ENCODE measurements at places on chromosomes 3 and 15.

GRCh38 chr3:188232656-188233055, 78.7 kb downstream of the LPP start:
- peak overlapping the region; percentile 67 for H3K27ac ChIP-seq
- peaks cover 23% of the 10 kb centered on the region for H3K36me3 ChIP-seq
- H3K4me1 ChIP-seq: peaks cover 43% of the 10 kb centered on the region
- no peak for DNase-seq

DNA sequence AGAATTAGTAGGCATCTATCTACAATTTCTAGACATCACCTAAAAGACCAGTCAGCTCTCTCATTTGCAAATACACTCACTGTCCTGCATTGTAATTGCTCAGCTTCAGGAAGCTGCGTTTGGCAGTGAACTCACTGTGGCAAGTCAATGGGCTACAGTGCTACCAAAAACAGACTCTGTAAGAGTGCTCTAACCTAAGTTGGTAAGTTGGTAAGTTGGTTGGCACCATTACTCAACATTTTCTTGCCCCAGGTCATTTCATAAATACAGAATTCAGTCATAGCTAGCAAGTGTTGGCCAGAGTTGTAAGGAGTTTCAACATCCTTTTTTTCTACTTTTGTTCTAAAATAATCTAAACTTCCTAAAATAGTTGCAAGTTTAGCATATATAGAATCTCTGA, 466.3 kb downstream of the NAALADL2 start:
- no peak overlapping the region for H3K4me3 ChIP-seq
- H3K4me1 ChIP-seq: no peaks in the 10 kb centered on the region
- H3K36me3 ChIP-seq: no peaks in the 10 kb centered on the region
- no peak overlapping the region for H3K27ac ChIP-seq

- no peak overlapping the region for H3K4me3 ChIP-seq
- no peaks in the 10 kb centered on the region for H3K27me3 ChIP-seq
- H3K27ac ChIP-seq: no peak overlapping the region
- no peaks in the 10 kb centered on the region for H3K4me1 ChIP-seq
- no peaks in the 10 kb centered on the region for H3K36me3 ChIP-seq
These were observed 1074.8 kb upstream of the ALCAM start for GRCh38 chr3:104291878-104292277.

DNA sequence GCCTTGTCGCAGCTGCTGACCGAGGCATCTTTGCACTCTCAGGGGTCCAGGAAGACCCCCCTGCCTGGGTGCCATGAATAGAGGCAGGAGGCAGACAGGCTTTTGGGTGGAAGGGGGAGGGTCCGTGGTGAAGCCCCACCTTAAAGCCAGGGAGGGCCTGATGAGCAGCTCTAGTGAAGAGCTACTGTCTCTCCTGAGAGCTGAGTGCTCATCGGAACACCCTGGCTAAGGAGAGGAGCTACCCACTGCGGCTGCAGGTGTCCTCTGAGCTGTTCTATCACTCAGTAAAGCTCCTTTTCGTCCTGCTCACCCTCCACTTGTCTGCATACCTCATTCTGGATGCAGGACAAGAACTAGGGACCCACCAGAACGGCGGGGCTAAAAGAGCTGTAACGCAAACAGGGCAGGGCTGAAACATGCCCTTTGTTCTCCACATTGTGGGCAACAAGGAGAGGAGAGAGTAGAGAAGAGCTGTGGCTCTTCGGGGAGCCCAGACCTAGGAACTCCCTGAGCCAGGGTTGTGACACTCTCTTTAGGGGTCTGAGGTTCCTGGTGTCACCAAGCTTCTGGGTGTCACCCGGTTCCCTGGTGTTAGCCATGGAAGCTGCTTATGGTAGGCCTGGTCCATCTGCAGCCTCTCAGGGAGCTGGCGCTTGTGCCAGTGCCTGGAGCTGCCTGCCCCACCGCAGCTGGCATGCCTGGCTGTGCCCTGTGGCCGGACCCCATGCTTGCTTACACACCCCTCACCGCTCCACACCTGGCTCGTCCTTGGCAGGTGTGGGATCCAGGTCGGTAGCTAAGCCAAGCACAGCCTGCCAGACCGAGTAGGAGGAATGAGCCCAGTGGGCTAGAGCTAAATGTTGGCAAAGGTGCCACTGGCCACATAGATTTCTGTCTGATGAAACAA, 26.2 kb upstream of the TFG start:
- no peaks in the 10 kb centered on the region for H3K27me3 ChIP-seq
- H3K27ac ChIP-seq: no peak overlapping the region
- H3K4me1 ChIP-seq: no peaks in the 10 kb centered on the region
- no peak overlapping the region for H3K4me3 ChIP-seq
- no peak for DNase-seq
- H3K36me3 ChIP-seq: no peaks in the 10 kb centered on the region

- H3K4me1 ChIP-seq: peaks cover 23% of the 10 kb centered on the region
- no peaks in the 10 kb centered on the region for H3K36me3 ChIP-seq
- H3K4me3 ChIP-seq: no peak overlapping the region
- no peak overlapping the region for H3K27ac ChIP-seq
- H3K27me3 ChIP-seq: no peaks in the 10 kb centered on the region
These were observed 166.8 kb upstream of the LRTM1 start for GRCh38 chr3:55094676-55095075.

DNA sequence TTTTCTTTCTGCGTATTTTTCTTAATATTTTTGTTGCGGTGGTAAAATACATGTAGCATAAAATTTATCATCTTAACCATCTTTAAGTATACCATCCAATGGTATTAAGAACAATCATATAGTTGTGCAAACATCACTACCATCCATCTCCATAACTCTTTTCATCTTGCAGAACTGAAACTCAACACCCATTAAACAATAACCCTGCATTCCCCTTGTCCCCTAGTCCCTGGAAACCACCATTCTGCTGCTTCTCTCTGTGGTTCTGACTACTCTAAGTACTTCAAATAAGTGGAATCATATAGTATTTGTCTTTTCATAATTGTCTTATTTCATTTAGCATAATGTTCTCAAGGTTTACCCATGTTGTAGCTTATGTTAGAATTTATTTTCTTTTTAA, 67.3 kb upstream of the EOMES start:
- no peak overlapping the region for H3K27ac ChIP-seq
- no peak for DNase-seq
- H3K36me3 ChIP-seq: no peaks in the 10 kb centered on the region
- no peaks in the 10 kb centered on the region for H3K27me3 ChIP-seq
- no peaks in the 10 kb centered on the region for H3K4me1 ChIP-seq

- no peaks in the 10 kb centered on the region for H3K27me3 ChIP-seq
- no peak overlapping the region for H3K27ac ChIP-seq
- DNase-seq: no peak
- H3K4me1 ChIP-seq: peaks cover 22% of the 10 kb centered on the region
- peaks cover 18% of the 10 kb centered on the region for H3K36me3 ChIP-seq
These were observed 5.1 kb downstream of the ACAA1 start for GRCh38 chr3:38131621-38132369.

DNA sequence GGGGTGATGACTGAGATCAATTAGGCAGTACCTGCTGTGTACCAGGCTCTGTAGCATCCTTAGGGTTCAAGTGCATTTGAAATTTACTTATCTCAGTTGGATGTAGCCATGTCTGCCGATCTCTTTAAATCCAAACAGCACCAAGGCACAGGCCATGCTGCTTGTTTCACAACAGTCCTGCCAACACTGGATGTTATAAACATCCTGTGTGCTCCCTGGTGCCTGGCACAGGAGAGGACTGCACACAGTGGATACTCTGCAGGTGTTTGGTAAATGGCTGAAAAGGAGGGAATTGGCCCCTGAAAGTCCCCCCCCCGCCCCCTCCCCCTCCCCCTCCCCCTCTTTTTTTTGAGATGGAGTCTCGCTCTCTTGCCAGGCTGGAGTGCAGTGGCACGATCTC, 27.0 kb downstream of the CTSH start:
- no peak overlapping the region for H3K4me3 ChIP-seq
- DNase-seq: no peak

DNA sequence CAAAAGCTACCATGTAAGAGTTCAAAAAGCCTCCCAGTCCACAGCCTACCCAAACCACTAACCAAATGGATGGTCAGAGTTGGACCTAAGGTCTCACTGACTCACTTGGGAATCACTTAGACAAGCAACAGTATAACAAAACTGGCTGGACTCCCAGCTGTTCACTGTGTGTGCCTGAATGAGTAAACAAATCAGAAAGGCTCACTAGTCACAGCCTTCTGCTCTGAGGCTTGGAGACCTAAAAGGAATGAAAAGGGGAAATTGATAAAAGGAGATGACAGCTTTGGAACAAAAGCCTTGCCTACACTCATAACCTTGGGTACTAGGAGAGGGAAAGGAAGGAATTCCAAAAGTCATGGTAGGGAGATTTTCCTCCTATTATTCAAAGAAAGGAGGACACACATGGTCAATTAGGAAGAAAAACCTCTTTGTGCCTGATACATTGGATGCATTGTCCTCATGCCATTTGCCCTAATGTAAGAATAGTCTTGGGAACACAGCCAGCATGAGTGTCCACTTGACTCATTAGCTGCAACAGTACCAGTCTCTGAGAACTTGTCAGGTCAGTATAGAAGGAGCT, 92.3 kb downstream of the FRMD5 start:
- no peak overlapping the region for H3K27ac ChIP-seq
- no peaks in the 10 kb centered on the region for H3K4me1 ChIP-seq
- DNase-seq: no peak
- no peak overlapping the region for H3K4me3 ChIP-seq
- no peaks in the 10 kb centered on the region for H3K27me3 ChIP-seq
- no peaks in the 10 kb centered on the region for H3K36me3 ChIP-seq

DNA sequence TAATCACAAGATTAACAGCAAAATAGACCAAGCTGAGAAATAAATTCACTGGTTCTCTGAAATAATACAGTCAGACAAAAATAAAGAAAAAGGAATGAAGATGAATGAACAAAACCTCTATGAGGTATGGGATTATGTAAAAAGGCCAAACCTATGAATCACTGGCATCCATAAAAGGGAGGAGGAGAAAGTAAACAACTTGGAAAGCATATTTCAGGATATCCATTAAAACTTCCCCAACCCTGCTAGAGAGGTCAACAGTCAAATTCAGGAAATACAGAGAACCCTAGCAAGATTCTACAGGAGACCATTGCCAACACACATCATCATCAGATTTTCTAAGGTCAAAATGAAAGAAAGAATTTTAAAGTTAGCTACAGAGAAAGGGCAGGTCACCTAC, 649.7 kb upstream of the CBLB start:
- DNase-seq: no peak
- no peaks in the 10 kb centered on the region for H3K36me3 ChIP-seq
- no peak overlapping the region for H3K4me3 ChIP-seq
- H3K27ac ChIP-seq: no peak overlapping the region

- H3K27ac ChIP-seq: no peak overlapping the region
- no peaks in the 10 kb centered on the region for H3K36me3 ChIP-seq
- H3K4me3 ChIP-seq: no peak overlapping the region
These were observed 124.2 kb downstream of the EEFSEC start for GRCh38 chr3:128277378-128278069.

DNA sequence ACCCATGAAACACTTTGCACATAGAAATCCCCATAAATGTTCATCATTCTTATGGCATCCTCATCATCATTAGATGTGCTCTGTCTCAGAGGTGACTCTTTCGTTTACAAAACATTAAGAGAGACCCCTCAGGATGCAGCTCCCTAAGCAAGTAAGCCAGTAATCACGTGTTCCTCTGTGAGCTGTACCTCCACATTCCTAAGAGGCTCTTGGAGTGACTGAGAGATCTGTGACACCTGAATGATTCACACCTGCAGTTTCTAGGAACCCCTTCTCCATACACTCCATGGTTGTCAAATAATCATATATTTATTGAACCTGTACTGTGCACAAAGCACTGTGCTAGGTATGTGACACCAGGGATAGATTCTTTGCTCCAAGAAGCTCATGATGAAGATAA, 602.4 kb downstream of the UNC13C start:
- H3K27me3 ChIP-seq: no peaks in the 10 kb centered on the region
- H3K4me3 ChIP-seq: no peak overlapping the region
- no peak for DNase-seq

- H3K36me3 ChIP-seq: no peaks in the 10 kb centered on the region
- no peaks in the 10 kb centered on the region for H3K4me1 ChIP-seq
- no peak overlapping the region for H3K27ac ChIP-seq
- DNase-seq: no peak
These were observed 145.9 kb downstream of the OR4M2 start for GRCh38 chr15:22226034-22226790.

- no peaks in the 10 kb centered on the region for H3K27me3 ChIP-seq
- H3K36me3 ChIP-seq: no peaks in the 10 kb centered on the region
- H3K4me1 ChIP-seq: no peaks in the 10 kb centered on the region
- no peak for DNase-seq
- H3K4me3 ChIP-seq: no peak overlapping the region
These were observed 206.3 kb upstream of the TP63 start for GRCh38 chr3:189424922-189425321.

GRCh38 chr3:105811518-105812193, 57.2 kb downstream of the CBLB start:
- H3K27ac ChIP-seq: no peak overlapping the region
- DNase-seq: no peak
- H3K27me3 ChIP-seq: no peaks in the 10 kb centered on the region
- no peak overlapping the region for H3K4me3 ChIP-seq
- peaks cover 45% of the 10 kb centered on the region for H3K4me1 ChIP-seq

DNA sequence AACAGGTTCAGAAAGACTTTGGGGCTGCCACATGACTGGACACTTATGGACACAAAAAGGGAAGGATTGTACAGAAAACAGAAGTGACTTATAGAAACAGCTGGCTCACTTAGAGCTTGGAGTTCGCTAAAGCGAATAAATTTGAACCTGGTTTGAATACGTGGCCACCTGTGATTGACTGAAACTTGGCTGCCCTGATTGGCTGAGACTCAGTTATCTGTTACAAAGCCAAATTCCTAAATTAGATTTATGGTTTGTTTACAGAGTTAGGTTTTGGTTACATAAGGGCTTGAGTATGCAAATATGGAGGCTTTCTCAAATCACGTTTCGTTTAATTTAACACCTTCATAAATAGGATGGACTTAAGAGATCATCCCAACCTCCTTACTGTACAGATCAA, 270.2 kb downstream of the THSD4 start:
- DNase-seq: no peak
- no peak overlapping the region for H3K27ac ChIP-seq
- no peaks in the 10 kb centered on the region for H3K27me3 ChIP-seq
- H3K4me3 ChIP-seq: no peak overlapping the region

Measured in esophagus squamous epithelium (tissue), 5 donors.